ENCODE measurements at places on chromosomes 1 and 21. TPM values are rescaled to one million over a fixed set of nuclear protein-coding genes. Genes with fewer than 3 reads are reported as not detected.

GRCh38 chr21:27581168-27581567 lies 614.3 kb upstream of the ADAMTS5 start:
- H3K4me1 ChIP-seq: no peaks in the 10 kb centered on the region
- H3K36me3 ChIP-seq: no peaks in the 10 kb centered on the region
- H3K27me3 ChIP-seq: no peaks in the 10 kb centered on the region
- H3K4me3 ChIP-seq: no peak overlapping the region
- DNase-seq: no peak
- H3K27ac ChIP-seq: no peak overlapping the region

GRCh38 chr21:45986316-45987051 lies 4.9 kb downstream of the COL6A1 start:
- DNase-seq: peak; percentile 49
- H3K4me1 ChIP-seq: peaks cover 5% of the 10 kb centered on the region
- no peak overlapping the region for H3K4me3 ChIP-seq

- DNase-seq: no peak
- H3K4me1 ChIP-seq: peaks cover 5% of the 10 kb centered on the region
- H3K4me3 ChIP-seq: no peak overlapping the region
- H3K27ac ChIP-seq: no peak overlapping the region
- H3K36me3 ChIP-seq: no peaks in the 10 kb centered on the region
- H3K27me3 ChIP-seq: no peaks in the 10 kb centered on the region
Measured at GRCh38 chr1:80878343-80878742, 922.4 kb upstream of the ADGRL2 start.

DNA sequence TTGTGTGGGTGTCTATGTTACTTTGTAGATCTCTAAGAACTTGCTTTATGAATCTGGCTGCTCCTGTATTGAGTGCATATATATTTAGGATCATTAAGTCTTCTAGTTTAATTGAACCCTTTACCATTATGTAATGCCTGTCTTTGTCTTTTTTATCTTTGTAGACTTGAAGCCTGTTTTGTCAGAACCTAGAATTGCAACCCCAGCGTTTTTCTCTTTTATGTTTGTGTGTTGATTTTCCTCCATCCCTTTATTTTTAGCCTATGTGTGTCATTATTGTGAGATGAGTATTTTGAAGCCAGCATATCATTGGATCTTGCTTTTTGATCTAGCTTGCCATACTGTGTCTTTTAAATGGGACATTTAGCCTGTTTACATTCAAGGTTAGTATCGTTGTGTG lies 573.2 kb downstream of the BRINP3 start:
- no peaks in the 10 kb centered on the region for H3K27me3 ChIP-seq
- no peak for DNase-seq
- no peaks in the 10 kb centered on the region for H3K4me1 ChIP-seq
- H3K36me3 ChIP-seq: no peaks in the 10 kb centered on the region
- H3K4me3 ChIP-seq: no peak overlapping the region
- no peak overlapping the region for H3K27ac ChIP-seq

DNA sequence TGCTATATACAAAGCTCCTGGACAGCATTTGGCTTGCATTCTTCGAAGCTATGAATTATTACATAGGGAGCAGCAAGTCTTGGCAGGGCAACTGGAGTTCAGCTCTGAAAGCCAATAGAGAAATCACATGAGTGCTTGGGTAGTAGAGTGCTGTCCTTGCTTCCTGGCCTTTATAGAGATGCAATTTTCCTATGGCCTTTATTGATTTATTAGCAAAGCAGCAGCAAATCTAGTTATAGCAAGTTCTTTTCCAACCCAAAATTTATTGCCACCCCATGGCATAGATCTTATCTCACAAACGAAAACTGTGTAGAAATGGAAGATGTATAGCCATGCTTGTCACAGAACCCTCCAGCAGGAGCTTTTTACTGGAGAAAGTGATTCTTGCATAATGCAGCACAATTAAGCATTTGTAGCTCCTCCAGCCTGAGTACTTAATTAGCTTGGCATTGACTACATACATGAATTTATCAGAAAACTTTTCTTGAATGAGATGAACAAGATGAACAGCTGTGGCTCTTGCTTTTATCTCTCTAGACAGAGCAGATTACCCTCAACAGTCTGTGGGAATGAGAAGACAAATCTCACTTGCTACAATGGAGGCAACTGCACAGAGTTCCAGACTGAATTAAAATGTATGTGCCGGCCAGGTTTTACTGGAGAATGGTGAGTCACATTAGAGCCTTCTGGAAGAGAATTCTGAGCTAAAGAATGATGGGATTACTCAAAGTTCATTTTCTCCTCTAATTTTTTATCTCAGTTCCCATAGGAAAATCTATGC lies 170.1 kb downstream of the CRB1 start:
- no peak for DNase-seq
- H3K4me1 ChIP-seq: no peaks in the 10 kb centered on the region
- H3K27me3 ChIP-seq: no peaks in the 10 kb centered on the region
- H3K4me3 ChIP-seq: no peak overlapping the region

DNA sequence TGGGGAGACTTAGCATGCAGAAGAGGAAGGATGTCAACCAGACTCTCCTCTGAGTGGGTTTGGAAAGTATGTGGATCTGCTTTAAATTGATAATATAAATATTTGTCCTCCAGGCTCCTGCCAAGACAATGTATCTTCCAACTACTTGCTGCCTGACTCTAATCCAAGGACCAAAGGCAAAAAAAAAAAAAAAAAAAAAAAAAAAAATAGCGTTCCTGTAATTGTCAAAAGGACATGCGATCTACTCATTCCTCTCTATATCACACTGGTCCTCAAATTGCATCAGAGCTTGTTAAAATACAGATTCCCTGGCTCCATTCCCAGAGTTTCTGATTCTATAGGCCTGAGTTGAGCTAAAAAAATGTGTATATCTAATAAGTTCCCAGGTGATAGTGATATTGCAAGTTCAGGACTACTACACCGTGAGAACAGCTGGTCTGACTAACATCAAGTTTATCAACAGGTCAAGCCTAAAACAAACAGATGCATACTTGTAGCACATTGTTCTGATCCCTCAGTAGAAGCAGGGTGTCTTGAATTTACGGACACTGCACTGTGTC lies 141.3 kb downstream of the TNR start:
- no peak for DNase-seq
- H3K36me3 ChIP-seq: no peaks in the 10 kb centered on the region
- no peak overlapping the region for H3K27ac ChIP-seq
- H3K27me3 ChIP-seq: no peaks in the 10 kb centered on the region

GRCh38 chr1:228377664-228378089 lies 29.0 kb downstream of the TRIM11 start:
- H3K27me3 ChIP-seq: no peaks in the 10 kb centered on the region
- no peak overlapping the region for H3K27ac ChIP-seq
- DNase-seq: no peak
- H3K4me1 ChIP-seq: peaks cover 5% of the 10 kb centered on the region
- no peaks in the 10 kb centered on the region for H3K36me3 ChIP-seq

Gene FCRL1
- not detected for total RNA-seq

DNA sequence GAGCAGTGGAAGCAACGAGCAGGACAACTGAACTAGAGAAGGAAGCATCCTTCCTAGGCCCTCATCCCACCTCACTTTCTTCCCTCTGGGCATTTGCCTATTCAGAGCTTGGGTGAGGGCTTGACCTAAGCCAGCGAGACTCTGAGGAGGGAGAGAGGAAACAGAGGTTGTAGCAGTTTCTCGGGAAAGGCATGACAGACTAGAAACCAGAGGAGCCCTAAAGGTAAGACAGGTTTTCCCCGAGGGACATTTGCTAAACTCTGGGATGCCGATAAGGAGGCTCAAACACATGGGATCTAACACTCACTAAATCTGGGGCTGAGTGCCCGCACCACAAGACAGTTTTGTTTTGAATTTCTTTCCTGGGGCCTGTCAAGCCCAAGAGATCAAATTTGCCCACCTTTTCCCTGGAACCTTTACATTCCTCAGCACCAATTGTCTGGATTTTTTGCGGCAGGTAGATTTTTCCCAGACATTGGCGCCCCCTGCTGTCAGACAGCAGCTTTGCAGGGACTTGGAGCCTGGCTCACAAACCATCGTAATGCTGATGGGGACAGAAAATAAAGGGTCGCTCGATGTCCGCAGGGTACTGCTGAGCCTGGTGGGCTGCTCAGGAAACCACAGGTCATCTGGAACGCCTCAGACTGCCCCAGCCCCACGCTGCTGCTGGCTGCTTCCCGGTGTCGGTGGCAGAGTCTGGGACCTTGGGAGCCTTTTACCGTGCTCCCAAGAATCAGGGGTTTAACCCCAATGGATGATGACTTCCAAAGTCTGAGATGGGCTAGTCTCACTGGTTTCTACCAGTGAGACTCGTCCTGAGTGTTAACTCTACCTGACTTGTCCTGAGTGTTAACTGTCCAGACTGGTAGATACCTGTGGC lies 23.4 kb upstream of the TSPAN2 start:
- H3K27me3 ChIP-seq: no peaks in the 10 kb centered on the region
- H3K36me3 ChIP-seq: no peaks in the 10 kb centered on the region
- no peaks in the 10 kb centered on the region for H3K4me1 ChIP-seq
- H3K4me3 ChIP-seq: no peak overlapping the region
- no peak overlapping the region for H3K27ac ChIP-seq
- no peak for DNase-seq

DNA sequence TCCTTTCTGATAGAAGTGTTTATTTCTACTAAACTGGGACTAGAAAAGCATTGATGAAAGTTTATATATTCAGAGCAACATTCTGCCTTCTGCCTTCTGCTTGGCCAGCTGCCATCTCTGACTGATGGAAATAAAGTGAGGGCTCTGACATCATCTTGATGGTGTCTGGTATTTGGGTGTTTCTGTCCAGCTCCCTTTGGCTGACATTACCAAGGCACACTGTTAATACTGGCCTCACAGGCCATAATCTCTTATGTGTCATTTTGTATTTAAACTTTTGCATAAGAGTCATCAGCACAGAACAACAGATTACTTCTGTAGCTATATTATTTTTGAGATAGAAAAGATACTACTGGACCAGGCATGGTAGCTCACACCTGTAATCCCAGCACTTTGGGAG lies 216.9 kb downstream of the RYR2 start:
- no peaks in the 10 kb centered on the region for H3K27me3 ChIP-seq
- no peak for DNase-seq
- H3K36me3 ChIP-seq: no peaks in the 10 kb centered on the region

- no peaks in the 10 kb centered on the region for H3K27me3 ChIP-seq
- H3K4me3 ChIP-seq: no peak overlapping the region
- H3K27ac ChIP-seq: no peak overlapping the region
- H3K36me3 ChIP-seq: peaks cover 4% of the 10 kb centered on the region
Measured at GRCh38 chr1:39488793-39489566, 2.5 kb upstream of the BMP8A start.

- H3K4me3 ChIP-seq: no peak overlapping the region
- DNase-seq: no peak
- no peaks in the 10 kb centered on the region for H3K27me3 ChIP-seq
- H3K27ac ChIP-seq: no peak overlapping the region
Measured at GRCh38 chr1:166703726-166704462, 135.4 kb upstream of the POGK start.

GRCh38 chr1:109626682-109627408 lies 7.2 kb downstream of the AMPD2 start:
- H3K27ac ChIP-seq: no peak overlapping the region
- H3K36me3 ChIP-seq: peaks cover 41% of the 10 kb centered on the region
- H3K4me1 ChIP-seq: no peaks in the 10 kb centered on the region
- H3K27me3 ChIP-seq: no peaks in the 10 kb centered on the region
- no peak for DNase-seq
- H3K4me3 ChIP-seq: no peak overlapping the region

GRCh38 chr1:180248731-180249681 lies 18.9 kb downstream of the LHX4 start:
- no peaks in the 10 kb centered on the region for H3K36me3 ChIP-seq
- DNase-seq: peak; percentile 32
- H3K4me3 ChIP-seq: no peak overlapping the region
- no peaks in the 10 kb centered on the region for H3K27me3 ChIP-seq
- H3K27ac ChIP-seq: no peak overlapping the region
- H3K4me1 ChIP-seq: peaks cover 1% of the 10 kb centered on the region

DNA sequence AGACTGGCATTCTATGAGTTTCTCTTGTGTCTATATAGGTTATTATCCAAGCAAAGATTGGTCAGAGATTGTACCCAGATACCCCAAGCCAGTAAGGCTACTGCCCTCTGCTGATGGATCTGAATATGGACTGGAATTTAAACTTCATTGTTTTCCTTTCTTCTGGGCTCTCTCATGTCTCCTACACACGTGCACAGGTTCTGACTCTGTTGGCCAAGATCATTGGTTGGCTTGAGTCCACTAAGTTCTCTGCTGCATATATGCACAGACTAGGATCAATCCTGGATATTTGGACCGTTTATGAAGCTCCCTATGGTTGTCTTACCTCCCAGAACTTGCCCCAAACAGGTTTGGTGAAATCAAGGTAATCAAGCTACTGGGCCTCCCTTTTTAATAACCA lies 69.7 kb downstream of the CC2D1B start:
- H3K4me3 ChIP-seq: no peak overlapping the region
- no peak overlapping the region for H3K27ac ChIP-seq
- H3K27me3 ChIP-seq: no peaks in the 10 kb centered on the region
- H3K4me1 ChIP-seq: no peaks in the 10 kb centered on the region
- DNase-seq: no peak

Gene VANGL2
- 3.9 TPM for total RNA-seq

Gene GJB3
- 0.25 TPM for total RNA-seq

GRCh38 chr1:196425513-196425912 lies 182.7 kb downstream of the KCNT2 start:
- no peaks in the 10 kb centered on the region for H3K27me3 ChIP-seq
- no peak overlapping the region for H3K4me3 ChIP-seq
- H3K27ac ChIP-seq: no peak overlapping the region
- DNase-seq: no peak
- no peaks in the 10 kb centered on the region for H3K36me3 ChIP-seq

DNA sequence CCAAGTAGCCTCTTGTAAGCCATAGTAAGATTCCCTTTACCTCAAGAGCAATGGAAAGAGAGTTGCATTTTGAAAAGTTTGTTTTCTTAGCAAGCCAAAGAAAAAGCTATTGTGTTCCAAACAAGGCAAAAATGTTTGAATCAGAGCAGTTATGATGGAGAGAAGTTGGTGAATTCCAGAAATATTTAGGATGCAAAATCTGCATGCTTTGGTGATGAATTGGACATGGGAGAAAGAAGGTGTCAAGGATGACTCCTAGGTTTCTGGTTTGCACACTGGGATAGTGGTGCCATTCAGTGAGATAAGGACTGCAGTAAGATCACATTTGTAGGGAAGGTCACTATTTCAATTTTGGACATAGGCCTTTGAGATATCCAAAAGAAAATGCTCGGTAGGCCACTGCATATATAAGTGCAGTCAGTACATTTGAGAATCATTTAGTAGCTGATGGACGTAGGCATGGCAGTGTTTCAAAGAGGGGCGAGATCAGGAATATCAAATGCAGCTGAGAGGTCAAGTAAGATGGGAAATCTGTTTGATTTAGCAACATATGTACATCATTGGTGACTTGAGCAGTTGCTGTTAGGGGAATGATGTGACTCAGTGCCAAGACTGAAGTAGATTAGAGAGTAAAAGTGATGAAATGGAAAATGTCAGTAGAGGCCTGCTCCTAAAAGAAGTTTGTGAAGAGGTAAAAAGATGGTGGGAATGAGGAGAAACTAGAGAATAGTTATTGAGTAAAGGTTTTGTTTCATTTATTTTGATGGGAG lies 33.9 kb upstream of the GPR25 start:
- H3K27me3 ChIP-seq: no peaks in the 10 kb centered on the region
- no peaks in the 10 kb centered on the region for H3K36me3 ChIP-seq
- no peak for DNase-seq
- no peak overlapping the region for H3K27ac ChIP-seq

- H3K4me3 ChIP-seq: no peak overlapping the region
- H3K27ac ChIP-seq: no peak overlapping the region
- no peaks in the 10 kb centered on the region for H3K4me1 ChIP-seq
- DNase-seq: no peak
- no peaks in the 10 kb centered on the region for H3K36me3 ChIP-seq
- H3K27me3 ChIP-seq: no peaks in the 10 kb centered on the region
Measured at GRCh38 chr1:60078182-60078581, 4.6 kb upstream of the C1orf87 start.

Gene MTX1
- 18.4 TPM for total RNA-seq

All from pancreas (tissue), 10 donors.